Forelimb muscle (tissue), 1 donor: ENCODE measurements at places on chromosomes 3 and 15. TPM values are rescaled to one million over a fixed set of nuclear protein-coding genes. Genes with fewer than 3 reads are reported as not detected.

GRCh38 chr3:58307639-58308215, 1.4 kb downstream of the HTD2 start:
- DNase-seq, result no peak

DNA sequence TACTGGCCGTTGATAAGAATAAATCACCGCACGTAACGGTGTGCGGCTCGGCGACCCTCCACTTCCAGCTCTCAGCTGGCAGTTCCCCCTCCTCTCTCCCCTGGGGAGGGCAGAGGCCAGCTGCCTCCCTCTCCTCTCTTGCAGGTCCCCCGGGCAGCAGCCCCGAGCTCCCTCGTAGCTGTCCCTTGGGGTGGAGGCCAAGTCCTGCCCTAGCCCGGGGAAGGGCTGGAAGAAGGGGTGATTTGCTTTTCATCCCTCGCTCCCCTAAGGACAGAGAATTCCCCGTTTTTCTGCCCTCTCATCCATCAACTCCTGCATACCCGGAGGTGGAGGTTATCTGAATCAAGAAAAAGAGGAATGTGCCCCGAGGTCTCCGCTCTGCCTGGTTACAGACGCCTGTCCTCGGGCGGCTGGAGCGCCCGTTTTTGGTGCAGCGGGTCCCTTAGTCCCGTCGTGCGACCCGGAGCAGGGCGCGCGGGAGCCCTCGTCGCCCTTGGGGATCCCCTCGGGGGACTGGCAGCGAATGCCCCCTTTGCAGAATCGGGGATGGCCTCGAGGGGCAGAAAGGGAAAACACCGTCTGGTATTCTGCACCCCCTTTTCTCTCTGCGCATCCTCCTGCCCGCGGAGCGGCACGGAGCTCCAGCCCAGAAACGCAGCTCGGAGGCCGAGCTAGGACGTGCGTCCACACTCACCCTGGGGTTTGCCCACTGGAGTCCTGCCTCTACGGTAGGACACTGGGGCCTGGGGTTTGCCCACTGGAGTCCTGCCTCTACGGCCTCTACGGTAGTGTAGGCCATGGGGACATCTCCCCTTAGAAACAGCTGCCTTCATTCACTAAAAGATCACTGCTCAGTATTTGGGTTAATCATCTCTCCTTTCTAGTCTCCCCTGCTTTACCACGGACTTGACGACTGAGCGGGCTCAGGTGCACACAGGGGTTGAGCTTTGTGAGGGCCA, 2.2 kb downstream of the PTPRG start:
- DNase-seq, result no peak

The LOXL1 gene
- 29.7 TPM for polyA plus RNA-seq

DNA sequence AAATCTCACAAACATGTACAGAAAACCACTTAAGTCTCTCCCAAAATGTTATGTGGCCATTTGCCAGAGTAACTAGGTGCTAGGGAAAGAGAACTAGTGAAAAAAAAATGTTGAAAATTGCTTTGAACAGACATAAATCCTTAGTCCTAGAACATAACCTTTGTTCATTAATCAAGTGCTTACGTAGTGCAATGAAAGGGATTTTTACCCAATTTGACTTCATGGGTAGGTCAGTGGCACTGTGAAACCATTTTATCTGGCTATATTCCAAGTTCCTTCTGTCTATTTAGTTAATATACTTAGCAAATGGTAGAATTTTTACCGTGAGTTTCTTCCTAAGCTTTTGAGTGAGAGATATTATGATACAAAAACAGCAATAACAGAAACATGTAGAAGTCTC, 209.4 kb downstream of the DIPK2A start:
- DNase-seq, result no peak

- no peak for DNase-seq
Measured at GRCh38 chr3:15998911-15999310, 175.6 kb upstream of the GALNT15 start.

- DNase-seq, result no peak
Measured at GRCh38 chr3:122315619-122316018, 9.4 kb upstream of the CSTA start.

GRCh38 chr3:114622001-114622400, 328.2 kb downstream of the TIGIT start:
- DNase-seq, result no peak

DNA sequence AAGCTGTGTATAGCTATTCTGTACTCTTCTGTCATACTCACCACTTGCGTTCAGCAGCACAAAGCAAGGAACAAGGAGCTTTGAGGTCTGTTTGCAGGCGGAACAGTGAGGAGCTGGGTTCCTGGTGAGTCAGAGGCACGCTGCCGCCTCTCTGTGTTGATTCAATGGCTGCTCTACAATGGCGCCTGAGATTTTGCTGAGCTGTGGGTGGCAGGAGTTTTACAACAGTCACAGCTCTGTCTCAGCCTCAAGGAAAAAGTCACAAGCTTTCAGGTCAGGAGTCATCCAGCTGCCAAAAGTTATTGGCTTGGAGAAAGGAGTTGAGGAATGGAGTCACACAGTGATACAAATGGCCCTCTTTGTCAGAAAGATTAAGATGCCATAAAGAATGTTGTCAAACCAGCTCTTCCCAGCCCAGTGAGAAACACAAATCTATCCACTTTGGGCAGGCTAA, 98.1 kb downstream of the SSR3 start:
- no peak for DNase-seq

DNA sequence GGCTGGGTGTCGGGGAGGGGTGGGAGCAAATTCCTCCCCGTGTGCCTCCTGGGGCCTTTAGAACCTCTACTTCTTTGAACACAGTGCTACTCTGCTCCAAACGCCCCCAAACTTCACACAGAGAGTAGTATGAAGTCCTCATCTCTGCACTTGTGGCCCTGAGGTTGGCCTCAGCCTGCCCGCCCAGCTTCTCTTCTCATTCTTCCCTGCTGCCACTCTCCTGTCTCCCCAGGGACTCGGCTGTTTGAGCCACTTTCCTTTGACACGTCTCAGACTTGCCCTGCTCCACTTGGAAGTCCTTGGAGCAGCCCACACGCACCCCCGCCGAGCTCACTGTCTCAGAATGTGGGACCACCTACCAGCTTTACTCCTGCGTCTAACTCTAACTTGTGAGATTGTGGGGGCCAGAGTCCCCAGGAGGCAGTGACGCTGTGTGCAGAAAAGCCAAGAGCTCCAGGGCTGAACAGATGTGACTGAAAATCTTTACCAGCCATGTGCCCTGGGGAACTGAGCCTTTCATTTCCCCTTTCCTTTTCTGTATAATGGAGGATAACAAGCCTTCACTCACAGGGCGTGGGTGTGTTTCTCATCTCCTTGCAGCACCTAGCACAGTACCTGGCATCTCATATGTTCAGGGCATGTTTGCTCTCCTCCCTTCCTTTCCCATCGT, 233.6 kb upstream of the CTDSPL start:
- no peak for DNase-seq

DNA sequence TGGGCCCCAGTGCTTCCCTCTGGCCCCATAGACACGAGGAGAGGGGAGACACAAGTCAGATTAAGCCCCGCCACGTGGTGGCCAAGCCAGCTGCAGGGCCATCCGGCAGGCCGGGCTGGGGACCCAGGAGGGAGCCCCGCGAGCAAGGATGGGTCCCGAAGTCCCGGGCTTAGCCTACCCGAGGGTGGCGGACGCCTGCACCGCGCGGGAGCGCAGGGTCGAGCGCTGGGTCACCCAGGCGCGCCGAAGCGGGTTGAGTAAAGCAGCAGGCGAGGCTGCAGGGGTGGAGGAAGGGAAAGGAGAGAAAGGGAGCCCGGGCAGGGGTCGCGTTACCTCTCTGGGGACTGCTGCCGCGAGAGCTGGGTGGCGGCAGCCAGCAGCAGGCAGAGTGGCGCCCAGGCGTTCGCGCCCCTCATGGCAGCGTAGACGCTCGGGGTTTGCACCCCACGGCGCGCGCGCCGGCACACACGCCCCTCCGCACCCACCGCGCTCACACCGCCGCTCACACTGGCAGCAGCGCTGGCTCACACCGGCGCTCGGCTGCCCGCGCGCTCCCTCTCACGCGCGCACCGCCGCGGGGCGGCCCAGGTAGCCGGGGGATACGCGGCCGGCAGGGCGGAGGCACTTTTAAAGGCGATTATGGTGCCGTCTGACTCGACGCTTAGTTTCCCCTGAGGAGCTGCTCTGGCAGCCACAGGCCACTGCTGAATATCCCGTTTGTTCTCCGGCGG, at the start of gene PCOLCE2:
Gene PCOLCE2, minus strand, starts transcription at position 603 of the 731 bp plus-strand sequence. Its CDS starts 187 bp downstream, at position 416.
- DNase-seq, result no peak

The HRG gene
- polyA plus RNA-seq, result not detected

The GABRG3 gene
- 0.22 TPM for polyA plus RNA-seq

GRCh38 chr15:49062900-49063299, 16.7 kb upstream of the SECISBP2L start:
- no peak for DNase-seq

- DNase-seq, result no peak
Measured at GRCh38 chr3:177179281-177180067, 17.8 kb downstream of the TBL1XR1 start.

DNA sequence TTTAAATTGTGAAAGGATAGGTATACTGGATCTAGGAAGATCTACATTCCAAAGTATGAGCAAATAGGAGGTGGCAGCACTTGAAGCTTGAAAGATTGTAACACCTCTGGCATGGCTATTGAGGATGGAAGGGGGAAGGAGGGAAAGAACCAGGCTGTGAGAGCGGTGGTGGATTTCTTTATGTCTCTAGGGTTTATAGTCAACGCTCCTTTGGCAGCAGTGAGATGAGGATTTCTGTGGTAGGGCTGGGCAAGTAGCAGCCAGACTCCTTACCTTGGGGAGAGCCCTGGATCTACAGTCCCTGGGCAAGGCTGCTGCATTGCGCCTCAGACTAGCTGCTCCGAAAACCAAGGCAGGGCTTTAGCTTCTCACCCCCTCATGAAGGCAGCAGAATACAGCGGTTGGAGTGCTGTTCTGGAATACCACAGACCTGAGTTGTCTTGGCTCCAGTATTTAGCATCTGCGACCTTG, 53.2 kb downstream of the MEF2A start:
- no peak for DNase-seq

The TM4SF18 gene
- polyA plus RNA-seq, result 10.5 TPM

GRCh38 chr15:48003441-48003840, 117.3 kb upstream of the SLC24A5 start:
- no peak for DNase-seq

The ATP8B4 gene
- 1.9 TPM for polyA plus RNA-seq

DNA sequence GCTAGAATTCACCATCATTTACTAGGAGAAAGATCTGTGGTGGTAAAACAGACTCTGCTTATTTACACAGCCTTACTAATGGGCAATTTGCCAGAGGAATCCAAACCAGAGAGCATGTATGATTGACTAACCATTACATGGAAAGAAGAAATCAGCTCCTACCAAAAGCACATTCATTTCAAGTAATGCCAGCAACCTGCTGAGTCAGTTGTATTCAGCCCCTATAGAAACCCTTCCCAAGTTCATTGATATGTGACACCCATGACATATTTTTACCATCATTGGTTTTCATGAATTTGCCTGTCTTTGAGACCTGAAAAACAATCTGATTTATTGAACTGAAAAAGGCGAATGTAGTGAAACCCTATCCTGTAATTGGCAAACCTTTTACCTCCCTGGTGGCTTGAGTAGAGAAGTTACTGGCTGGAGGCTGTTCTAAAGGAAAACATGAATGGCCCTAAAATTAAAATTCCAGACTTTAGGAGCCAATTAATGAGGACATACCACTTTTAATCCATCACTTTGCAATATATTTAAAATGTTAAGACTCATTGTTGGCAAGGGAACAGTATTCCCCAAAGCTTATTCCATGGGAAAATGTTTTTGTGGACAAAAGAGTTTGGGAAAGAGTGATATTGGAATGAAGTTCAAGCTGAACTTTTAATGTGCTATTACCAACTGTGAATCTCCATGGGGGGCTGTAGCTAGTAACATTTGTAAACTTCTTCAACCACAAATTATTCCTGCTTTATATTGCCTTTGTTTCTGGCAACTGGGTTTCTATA, 542.9 kb downstream of the FHIT start:
- no peak for DNase-seq

The RASGRP1 gene
- polyA plus RNA-seq, result 0.18 TPM

DNA sequence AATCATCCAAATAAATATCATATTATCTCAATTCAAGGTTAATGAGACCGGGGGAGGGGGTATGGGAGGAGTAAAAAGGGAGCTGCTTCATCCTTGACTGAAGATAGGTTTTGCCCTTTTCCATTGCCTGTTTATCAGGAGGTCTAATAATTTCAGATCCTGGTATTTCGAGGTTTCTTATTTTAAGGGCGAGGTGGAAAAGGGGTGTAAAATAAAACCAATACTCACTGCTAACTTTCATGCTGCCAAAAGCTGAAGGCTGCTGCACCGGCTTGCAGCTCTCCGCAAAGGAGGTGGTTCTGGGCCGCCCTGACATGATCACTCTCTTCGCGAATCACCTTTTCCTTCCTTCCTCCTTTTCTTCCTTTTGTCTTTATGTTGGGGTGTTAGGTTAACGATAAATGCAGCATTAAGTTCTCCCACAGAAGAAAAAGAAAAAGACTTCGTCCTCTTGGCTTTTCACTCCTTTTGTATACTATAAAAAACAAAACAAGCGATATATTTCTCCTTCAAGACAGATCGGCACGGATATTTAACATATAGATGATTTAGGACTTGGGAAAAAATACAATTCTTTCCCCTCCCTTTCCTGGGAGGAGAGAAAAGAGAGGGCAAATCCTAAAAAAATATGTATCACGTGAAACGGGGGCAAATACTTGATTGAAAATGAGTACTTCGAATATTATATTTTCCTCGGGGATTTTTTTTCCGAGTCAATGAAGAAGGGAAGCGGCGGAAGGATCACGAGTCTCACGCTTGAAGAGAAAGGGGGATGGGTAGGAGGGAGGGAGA, 932 bp downstream of the GSK3B start:
- no peak for DNase-seq

GRCh38 chr15:68378595-68378994, 53.4 kb downstream of the ITGA11 start:
- no peak for DNase-seq

- DNase-seq, result no peak
Measured at GRCh38 chr15:50134524-50135024, 15.5 kb upstream of the ATP8B4 start.

The PLCH1 gene
- polyA plus RNA-seq, result 0.32 TPM

DNA sequence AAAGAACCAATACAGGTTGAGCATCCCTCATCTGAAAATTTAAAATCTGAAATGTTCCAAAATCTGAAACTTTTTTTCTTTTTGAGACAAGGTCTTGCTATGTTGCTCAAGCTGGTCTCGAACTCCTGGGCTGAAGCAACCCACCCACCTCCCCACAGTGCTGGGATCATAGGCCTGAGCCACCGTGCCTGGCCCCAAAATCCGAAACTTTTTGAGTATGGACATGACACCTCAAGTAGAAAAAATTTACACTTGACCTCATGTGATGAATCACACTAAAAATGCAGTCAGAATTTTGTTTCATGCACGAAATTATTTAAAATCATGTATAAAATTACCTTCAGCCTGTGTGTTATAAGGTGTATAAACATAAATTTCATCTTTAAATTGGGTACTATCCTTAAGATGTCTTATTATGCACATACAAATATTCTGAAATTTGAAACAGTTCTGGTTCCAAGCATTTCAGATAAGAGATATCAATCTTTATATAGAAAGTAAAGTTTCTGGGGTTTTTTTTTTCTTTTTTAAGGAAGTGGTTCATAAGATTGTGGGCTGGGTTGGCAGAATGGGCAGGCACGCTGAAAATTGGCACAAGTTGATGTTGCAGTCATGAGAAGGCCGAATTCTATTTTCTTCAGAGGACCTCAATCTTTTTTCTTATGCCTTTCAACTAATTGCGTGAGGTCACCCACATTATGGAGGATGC, 72.5 kb downstream of the SPRED1 start:
- no peak for DNase-seq
